Nephron progenitor cell (in vitro differentiated cells): ENCODE measurements at places on chromosomes 3 and 15.

- DNase-seq = no peak
These were observed 80.9 kb upstream of the TOPAZ1 start for GRCh38 chr3:44160818-44161217.

GRCh38 chr3:126616931-126617330 lies 38.0 kb downstream of the TXNRD3 start:
- DNase-seq = no peak

GRCh38 chr15:53009093-53009492 lies 219.0 kb upstream of the ONECUT1 start:
- DNase-seq = no peak

- no peak for DNase-seq
These were observed 161.2 kb downstream of the FRMD5 start for GRCh38 chr15:44033894-44034293.

- no peak for DNase-seq
These were observed 53.0 kb downstream of the CYP19A1 start for GRCh38 chr15:51285399-51285798.

- DNase-seq = no peak
These were observed 13.3 kb upstream of the TNFSF10 start for GRCh38 chr3:172536505-172536904.

GRCh38 chr3:154243353-154243752 lies 80.9 kb downstream of the DHX36 start:
- DNase-seq = no peak

- DNase-seq = no peak
These were observed 24.4 kb downstream of the MOBP start for GRCh38 chr3:39491733-39492350.

GRCh38 chr15:90056529-90056928 lies 45.7 kb downstream of the IDH2 start:
- no peak for DNase-seq

GRCh38 chr3:136860541-136860940 lies 1.5 kb upstream of the NCK1 start:
- peak; percentile 18 for DNase-seq

DNA sequence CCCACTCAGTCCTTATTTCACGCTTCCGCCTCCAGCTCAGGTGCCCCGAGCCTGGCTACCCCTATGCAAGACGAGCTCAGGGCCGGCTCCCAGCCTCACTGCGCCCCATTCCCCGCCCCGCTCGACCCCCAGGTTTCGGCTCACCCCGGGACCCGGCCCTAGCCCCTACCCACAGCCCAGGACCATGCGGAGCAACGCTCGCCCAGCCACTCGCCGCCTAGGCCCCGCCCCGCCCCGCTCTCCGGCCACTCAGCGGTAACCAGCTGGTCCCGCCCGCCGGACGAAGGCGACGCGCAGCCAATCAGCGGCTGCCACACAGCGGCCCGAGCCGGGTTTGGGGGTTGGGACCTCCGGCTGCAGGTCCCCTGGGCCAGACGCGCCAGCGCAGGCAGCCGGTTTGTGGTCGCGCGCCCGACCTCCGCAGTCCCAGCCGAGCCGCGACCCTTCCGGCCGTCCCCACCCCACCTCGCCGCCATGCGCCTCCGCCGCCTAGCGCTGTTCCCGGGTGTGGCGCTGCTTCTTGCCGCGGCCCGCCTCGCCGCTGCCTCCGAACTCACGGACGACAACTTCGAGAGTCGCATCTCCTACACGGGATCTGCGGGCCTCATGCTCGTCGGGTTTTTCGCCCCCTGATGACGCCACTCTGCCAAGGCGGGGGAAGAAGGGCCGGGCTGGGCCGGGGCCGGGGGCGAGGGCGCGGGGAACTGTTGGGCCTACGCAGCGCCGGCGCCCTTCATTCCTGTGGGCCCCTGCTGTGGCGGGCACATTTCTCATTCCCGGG lies at the start of gene CATSPER2:
Gene CATSPER2, minus strand, starts transcription at position 196 of the 781 bp plus-strand sequence. CDS start 783 bp downstream, outside the sequence.
- DNase-seq = no peak

- no peak for DNase-seq
These were observed 76.2 kb downstream of the SETD5 start for GRCh38 chr3:9473496-9474065.

- DNase-seq = no peak
These were observed 107.9 kb upstream of the DLG1 start for GRCh38 chr3:197406266-197406665.

GRCh38 chr3:189372243-189372642 lies 200.5 kb downstream of the TPRG1 start:
- no peak for DNase-seq

- DNase-seq = no peak
These were observed 365.0 kb downstream of the FOXP1 start for GRCh38 chr3:71218508-71218907.

DNA sequence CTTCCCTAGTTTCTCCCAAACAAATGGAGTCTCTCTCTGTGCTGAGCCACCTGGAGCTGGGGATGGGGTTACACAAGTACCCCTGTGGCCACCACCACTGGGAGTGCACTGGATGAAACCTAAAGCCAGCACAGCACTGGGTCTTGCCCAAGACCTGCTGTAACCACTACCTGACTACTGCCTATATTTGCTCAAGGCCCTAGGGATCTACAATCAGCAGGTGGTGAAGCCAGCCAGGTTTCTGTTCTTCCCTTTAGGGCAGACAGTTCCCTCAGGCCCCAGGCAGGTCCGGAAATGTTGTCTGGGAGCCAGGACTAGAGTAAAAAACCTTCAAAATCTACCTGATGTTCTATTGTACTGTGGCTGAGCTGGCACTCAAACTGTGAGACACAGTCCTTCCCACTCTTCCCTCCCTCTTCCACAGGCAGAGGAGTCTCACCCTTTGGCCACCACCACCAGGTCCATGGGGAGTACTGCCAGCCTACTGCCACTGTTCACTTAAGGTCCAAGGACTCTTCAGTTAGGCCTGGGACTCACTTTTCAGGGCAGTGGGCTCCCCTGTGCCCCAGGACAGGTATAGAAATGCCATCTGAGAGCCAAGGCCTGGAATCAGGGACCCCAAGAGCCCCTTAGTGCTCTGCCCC lies 23.8 kb downstream of the C3orf20 start:
- DNase-seq = no peak

DNA sequence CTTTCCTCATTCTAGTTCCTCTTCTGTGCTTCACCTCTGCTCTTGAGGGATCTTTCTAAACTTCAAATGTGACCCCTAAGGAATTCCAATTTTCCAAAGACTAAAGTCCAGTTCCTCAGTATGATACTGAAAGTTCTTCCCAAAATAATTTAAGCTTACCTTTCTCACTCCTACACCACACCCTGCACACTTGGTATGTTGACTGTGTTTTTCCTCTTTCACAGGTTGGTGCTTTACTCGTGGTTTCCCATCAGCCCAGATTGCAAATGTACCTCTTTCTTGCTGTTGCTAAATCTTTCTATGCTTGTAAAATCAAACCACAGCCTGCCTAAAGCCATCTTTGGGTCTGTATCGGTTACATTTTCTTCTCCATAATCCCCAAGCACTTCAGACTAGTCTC lies 30.5 kb upstream of the CLDN16 start:
- no peak for DNase-seq

- no peak for DNase-seq
These were observed 25.4 kb downstream of the CYP19A1 start for GRCh38 chr15:51313074-51313393.

GRCh38 chr3:33430061-33430460 lies 10.1 kb downstream of the UBP1 start:
- no peak for DNase-seq
